ENCODE measurements at places on chromosomes 7 and 10. TPM values are rescaled to one million over a fixed set of nuclear protein-coding genes. Genes with fewer than 3 reads are reported as not detected.

- no peak for DNase-seq
Observed at GRCh38 chr10:133306941-133307379, 1.7 kb downstream of the TUBGCP2 start.

GRCh38 chr7:50544992-50545391 is 20.2 kb downstream of the DDC start:
- no peak for DNase-seq

- DNase-seq, result no peak
Observed at GRCh38 chr7:90178679-90179278, 24.5 kb downstream of the STEAP1 start.

DNA sequence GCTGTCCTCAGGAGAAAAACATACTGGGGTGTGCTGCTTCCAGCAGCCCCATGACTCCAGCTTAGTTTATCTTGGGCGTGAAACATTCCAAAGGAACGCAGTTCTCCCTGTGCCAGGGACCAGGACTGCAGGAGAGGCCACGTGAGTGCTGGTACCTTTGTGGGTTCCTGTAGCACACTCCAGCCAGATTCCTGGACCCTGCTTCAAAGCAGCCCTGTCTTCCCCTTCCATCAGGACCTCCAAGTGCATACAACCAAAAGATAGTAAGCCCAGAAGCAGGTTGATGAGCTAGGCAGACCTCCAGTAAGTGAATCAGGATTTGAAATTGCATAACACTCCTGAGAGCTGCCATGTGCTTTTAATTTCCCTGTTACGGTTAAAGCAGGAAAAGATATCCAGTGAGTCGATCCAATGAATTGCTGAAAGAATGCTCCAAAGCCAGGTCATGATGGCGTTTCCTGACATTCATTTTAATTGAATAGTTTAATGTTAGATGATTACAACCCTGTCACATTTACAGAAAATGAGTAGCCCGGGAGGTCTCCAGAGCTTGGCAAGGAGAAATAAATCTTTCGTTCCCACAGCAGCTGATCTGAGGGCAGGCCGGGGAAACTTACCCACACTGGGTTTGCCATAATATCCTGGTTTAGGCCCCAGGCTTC is 38.9 kb upstream of the CPXM2 start:
- DNase-seq, result no peak

DNA sequence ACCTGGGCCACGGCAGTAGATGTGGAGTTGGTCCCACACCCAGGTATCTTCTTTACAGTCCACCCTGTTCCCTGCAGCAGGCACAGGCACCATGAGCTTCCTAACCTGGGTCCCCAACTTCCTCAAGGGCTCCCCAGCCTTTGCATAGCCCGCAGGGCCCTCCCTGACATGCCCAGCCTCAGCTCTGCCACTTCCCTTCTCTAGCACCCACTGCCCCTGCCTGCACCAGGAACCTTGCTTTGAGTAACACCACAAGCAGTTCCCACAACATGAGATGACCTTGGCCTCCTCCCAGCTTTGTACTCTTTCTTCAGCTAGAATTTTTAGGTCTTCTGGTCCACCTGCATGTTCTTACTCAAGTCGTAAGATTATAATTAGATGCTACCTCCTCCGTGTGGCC is 92.2 kb upstream of the ZPBP start:
- DNase-seq, result no peak

GRCh38 chr7:71735961-71736556 is 604.1 kb downstream of the GALNT17 start:
- no peak for DNase-seq

HTR7 gene
- total RNA-seq, result 0.53 TPM

TMEM120A gene
- total RNA-seq, result 53.9 TPM

DNA sequence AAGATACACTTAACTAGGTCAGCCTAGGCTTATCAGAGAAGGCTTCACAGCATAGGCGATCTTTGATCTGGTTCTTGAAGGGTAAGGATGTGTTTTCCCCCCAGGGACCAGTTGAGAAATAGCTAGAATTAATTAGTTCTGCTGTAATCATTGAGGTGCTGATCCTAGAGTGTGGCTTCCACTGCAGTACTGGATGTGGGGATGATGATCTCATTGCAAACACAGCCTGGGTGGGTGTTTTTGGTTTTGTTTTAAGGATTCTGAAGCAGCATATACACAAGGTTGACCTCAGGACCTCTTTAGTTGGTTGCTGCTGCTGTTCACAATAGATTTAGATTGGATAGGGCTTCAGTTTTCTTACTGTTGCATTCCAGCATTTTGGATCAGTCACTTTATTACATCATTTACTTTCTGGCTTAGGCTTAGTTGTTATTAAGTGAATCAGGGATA is 159.7 kb downstream of the AUTS2 start:
- DNase-seq, result no peak

- no peak for DNase-seq
Observed at GRCh38 chr7:43904533-43905208, 1.7 kb downstream of the URGCP start.

- DNase-seq, result no peak
Observed at GRCh38 chr7:30652698-30653641, 29.3 kb downstream of the CRHR2 start.

MYO3A gene
- total RNA-seq, result 0.35 TPM

DNA sequence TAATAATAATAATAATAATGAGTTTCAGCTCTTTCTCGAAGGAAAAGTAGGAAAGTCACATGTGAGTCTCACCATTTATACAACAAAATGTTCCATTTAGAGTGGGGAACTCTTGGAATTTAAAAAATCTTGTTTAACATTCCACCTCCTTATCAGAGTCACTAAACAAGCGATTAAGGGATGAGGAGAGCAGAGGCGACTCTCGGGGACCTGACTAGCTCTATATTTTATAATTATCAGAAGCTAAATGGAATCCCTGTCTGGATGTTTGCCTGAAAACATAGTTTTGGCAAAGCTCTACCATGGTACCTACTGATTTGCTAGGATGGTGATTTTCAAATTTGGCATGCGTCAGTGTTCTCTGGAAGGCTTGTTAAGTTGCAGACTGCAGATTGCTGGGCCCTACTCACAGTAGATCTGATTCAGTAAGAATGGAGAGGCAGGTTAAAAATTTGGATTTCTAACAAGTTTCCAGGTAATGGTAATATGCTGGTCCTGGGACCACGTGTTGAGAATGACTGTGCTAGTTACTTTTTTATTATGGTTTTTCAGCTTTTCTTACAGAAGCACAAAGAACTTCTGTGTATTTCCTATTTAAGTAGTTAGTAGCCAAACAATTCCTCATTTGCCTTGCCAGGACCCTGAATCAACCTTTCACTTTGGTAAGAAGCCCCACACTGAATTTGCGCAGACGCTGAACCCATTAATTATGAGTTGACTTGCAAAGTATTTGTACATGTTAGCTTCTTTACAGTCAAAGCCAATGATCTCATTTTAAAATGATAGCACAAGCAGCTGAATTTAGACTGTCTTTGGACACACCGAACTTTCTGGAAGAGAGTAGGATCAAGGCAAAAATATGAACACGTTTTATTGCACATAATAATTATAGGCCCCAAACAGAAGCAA is 39.5 kb downstream of the CPED1 start:
- DNase-seq, result no peak

EEPD1 gene
- 10.2 TPM for total RNA-seq

ADGRA1 gene
- total RNA-seq, result not detected

DNA sequence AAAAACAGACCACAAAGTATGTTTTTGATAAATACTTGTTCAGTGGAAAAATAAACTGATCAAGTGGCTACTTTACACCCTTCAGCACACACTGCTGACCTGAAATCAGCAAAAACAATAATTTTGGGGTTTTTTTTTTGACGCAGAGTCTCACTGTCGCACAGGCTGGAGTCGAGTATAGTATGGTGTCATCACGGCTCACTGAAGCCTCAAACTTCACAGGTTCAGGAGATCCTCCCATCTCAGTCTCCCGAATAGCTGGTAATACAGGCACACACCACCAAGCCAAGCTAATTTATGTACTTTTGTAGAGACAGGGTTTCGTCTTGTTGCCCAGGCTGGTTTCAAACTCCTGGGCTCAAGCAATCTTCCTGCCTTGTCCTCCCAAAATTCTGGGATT is 30.6 kb downstream of the TARP start:
- no peak for DNase-seq

- no peak for DNase-seq
Observed at GRCh38 chr7:77858278-77858677, 59.7 kb downstream of the PHTF2 start.

TFEC gene
- total RNA-seq, result not detected

DNA sequence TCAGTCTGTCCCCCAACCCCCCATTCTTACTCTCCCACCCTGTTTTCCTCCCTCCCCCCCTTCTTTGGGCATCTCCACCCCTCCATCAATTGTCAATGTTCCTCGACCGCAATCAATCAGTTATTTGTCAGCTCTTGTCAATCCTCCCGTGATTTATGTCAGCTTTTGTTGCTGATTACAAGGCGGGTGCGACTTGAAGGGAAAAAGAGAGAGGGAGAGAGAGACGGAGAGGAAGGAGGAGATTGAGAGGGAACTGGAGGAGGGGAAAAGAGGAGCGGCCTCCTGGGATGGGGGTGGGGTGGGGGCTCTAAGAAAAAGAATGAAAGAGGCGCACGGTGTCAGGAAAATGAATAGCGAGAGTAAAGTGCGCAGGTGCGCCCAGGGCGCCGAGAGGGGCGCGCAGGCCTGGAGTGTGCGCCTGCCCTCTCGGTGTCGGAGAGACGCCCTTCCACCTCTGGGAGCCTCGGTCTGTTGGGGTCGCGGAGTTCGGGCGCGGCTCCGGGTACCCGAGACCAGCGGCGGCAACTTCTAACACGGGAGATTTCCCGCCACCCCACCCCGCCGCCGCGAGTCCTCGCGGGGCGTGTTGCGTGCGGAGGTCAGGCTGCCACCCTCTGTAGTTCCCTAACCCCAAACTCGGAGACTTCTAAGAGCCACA is 1.1 kb upstream of the ZNF503 start:
- no peak for DNase-seq

FAM13C gene
- total RNA-seq, result 4.3 TPM

UPK3BL1 gene
- 813 TPM for total RNA-seq

- no peak for DNase-seq
Observed at GRCh38 chr10:82468453-82468852, 593.5 kb downstream of the NRG3 start.

ITIH5 gene
- 3.2 TPM for total RNA-seq

DNA sequence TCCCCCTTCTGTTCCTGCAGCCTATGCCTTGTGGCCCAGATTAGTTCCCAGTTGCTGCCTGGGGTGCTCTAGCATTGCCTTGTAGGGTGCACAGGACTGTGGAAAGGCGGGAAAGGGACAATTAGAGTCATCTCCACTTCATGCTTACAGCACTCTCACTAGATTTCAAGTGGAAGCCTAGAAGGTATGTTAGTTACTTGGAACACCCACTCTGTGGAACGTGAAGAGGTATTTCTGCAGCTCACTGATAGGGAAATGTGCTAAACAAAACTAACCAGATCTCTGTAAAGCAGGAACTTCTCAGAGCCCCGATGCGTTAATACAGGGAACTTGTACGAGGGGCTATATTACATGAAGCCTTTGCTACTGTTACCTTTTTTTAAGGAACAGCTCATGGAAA is 19.4 kb downstream of the STMP1 start:
- DNase-seq, result no peak

HOXA2 gene
- 1.5 TPM for total RNA-seq

GRCh38 chr10:42982891-42983506 is 93.9 kb upstream of the RET start:
- DNase-seq, result no peak

DNA sequence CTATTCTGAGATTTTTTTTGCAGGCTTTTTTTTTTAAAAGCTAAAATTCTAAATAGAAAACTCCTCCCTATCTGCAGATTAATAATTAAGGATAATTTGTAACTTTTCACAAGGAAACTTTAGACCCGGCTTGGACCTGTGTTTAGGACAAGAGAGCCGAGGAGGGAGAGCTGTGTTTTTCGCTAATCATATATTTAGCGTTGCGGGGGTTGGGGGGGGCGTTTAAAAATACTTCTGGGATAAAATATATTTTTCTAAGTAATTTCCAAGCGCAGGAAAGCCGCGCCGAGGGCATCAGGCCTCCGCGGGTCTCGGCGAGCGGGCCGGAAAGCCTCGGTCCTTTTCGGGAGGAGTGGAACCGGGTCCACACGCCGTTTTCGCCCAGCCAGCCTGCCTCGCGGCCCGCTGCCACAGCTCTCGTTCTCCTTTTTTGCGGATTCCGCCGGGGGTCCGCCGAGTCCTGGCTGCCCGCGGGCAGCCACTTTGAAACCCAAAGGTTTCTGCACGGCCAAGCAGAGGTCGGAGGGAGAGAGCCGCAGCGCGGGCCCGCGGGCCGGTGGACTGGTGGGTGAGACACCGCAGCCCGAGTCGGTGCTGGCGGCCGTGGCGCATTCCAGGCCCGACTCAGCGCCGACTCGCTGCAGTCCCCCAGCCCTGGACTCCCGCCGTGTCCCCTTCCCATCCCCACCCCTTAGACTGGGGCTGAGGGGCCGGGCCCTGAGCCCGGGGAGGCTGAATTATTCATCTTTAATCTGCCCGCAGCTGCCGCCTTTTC is 2.3 kb downstream of the PAX2 start:
- no peak for DNase-seq

GRCh38 chr10:74272288-74272687 is 121.3 kb downstream of the ADK start:
- DNase-seq, result no peak

KCP gene
- total RNA-seq, result 1.2 TPM

GRCh38 chr7:64882341-64883112 is 20.5 kb upstream of the ZNF273 start:
- DNase-seq, result no peak

DNA sequence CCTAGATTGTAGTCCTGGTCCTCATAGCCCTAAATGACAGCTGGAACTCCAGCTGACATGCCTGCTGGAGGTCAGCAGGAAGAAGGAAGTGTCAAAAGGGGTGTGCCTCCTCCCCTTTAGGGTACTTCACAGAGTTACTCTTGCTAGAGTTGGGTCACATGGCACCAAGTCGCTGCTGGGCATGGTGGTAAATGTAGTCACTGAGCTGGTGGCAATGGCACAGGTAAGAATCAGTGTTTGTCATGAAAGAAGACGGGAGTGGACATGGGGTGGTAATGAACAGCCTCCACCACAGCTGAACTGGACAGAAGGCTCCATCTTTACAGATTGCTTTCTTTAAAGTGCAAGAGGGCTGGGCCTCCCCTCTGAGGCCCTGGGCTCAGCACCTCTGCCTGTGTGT is 122.3 kb downstream of the ACTR3B start:
- DNase-seq, result no peak

DNA sequence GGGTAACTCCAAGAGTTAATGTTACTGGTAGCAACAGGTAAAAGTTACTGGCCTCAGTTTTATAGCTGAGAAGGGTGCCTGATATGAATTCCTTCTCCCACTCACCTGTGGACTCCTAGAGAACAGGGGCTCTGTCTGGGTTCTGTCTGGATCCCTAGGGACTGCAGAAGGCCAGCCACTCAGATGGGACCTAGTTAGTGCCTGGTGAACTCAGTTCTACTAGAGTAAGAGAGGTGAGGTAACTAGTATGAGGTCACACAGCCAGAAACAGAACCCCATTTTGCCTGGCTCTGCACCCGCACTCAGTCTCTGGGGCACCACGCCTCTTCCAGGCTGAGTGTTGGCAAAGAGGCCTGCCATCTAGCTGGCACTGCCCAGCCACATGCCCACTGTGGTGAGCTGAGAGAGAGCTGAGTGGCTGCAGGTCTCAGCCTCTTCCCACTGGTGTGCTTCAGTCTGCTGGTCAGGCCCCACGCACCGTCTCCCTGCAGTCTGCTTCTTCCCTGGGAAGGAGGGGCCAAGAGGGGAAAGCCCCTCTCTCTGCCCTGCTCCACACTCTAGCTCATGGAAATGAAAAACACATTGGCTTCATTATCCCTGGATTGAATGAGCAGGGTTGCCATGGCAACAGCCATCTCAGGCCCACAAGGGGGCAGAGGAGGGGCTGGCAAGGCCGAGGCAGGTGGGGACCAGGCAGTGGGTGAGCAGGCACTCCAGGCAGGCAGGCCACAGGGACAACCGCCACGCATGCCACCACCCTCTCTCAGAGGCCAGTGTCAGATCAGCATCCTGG is 110.6 kb downstream of the ZMIZ1 start:
- DNase-seq, result no peak

EPO gene
- total RNA-seq, result not detected

ADAM8 gene
- 3.3 TPM for total RNA-seq

Data from esophagus squamous epithelium (tissue), 5 donors.